Activated CD8-positive, alpha-beta T cell treated with anti-CD3 and anti-CD28 coated beads for 36 hours (primary cell): ENCODE measurements at places on chromosomes 1 and 21. TPM values are rescaled to one million over a fixed set of nuclear protein-coding genes. Genes with fewer than 3 reads are reported as not detected.

Gene TRABD2B
- not detected for total RNA-seq

Gene KIF14
- total RNA-seq: 13.7 TPM

Gene LRRC53
- total RNA-seq: not detected

Gene IL20
- not detected for total RNA-seq

Gene TMEM269
- 0.22 TPM for total RNA-seq

Gene PCSK9
- not detected for total RNA-seq

Gene CCDC30
- total RNA-seq: 3.0 TPM

Gene DDAH1
- total RNA-seq: 0.09 TPM

Gene RGS18
- total RNA-seq: 0.23 TPM

Gene PDC
- not detected for total RNA-seq

GRCh38 chr1:26289158-26290059 lies 9.5 kb downstream of the SH3BGRL3 start:
- H3K27me3 ChIP-seq: no peaks in the 10 kb centered on the region
- H3K36me3 ChIP-seq: peaks cover 29% of the 10 kb centered on the region
- DNase-seq: peak; percentile 80
- peaks cover 78% of the 10 kb centered on the region for H3K4me1 ChIP-seq

DNA sequence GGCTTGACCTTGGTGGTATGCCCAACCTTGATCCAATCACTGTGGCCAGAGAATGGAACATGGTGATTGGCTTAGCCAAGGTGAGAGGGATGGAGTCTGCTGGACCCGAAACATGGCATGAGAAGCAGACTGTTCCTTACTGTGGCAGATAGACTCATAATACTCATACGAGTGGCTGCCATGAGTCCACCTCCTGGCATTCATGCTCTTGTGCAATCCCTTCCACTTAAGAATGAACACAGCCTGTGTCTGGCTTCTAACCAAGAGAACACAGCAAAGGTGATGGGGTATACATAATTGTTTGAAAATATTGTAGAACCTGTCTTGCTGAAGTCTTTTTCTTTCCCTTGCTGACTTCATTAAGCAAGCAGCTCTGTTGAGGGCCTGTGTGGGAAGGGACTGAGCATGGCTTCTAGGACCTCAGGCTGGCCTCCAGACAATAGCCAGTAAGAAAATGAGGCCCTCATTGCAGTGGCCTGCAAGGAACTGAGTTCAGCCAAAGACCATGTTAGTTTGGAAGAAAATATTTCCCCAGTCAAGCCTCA lies 85.9 kb downstream of the ZNF281 start:
- no peak for DNase-seq
- no peaks in the 10 kb centered on the region for H3K36me3 ChIP-seq
- no peak overlapping the region for H3K4me3 ChIP-seq
- H3K27ac ChIP-seq: no peak overlapping the region
- peaks cover 6% of the 10 kb centered on the region for H3K27me3 ChIP-seq
- no peaks in the 10 kb centered on the region for H3K4me1 ChIP-seq

GRCh38 chr21:45259206-45259840 lies 28.4 kb downstream of the POFUT2 start:
- no peak overlapping the region for H3K27ac ChIP-seq
- H3K27me3 ChIP-seq: peaks cover 6% of the 10 kb centered on the region
- H3K36me3 ChIP-seq: no peaks in the 10 kb centered on the region
- DNase-seq: no peak
- H3K4me1 ChIP-seq: peaks cover 20% of the 10 kb centered on the region

- H3K36me3 ChIP-seq: no peaks in the 10 kb centered on the region
- DNase-seq: no peak
- H3K4me3 ChIP-seq: no peak overlapping the region
- H3K4me1 ChIP-seq: no peaks in the 10 kb centered on the region
- no peak overlapping the region for H3K27ac ChIP-seq
Measured at GRCh38 chr1:49190138-49190537, 413.4 kb upstream of the BEND5 start.

DNA sequence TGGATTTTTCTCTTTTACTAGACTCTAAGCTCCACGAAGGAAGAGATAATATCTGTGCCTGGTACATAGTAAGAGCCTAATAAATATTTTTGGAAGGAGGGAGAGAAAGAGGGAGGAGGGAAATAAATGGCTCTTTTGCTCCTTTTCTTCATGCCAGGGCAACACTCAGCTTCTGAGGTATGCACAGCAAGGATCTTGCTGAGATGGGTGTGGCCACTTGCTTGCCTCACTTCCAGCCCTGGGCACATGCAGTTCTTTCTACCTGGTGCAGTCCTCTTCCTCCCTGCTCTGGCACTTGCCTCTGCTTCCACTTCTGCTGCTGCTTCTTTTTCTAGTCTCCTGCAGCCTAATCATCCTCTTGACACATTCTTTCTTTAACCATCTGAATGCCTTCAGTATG lies 148.1 kb downstream of the FGGY start:
- DNase-seq: no peak
- H3K4me3 ChIP-seq: no peak overlapping the region
- no peaks in the 10 kb centered on the region for H3K36me3 ChIP-seq
- H3K27me3 ChIP-seq: no peaks in the 10 kb centered on the region
- no peak overlapping the region for H3K27ac ChIP-seq

GRCh38 chr21:46626536-46626935 lies 8.9 kb upstream of the PRMT2 start:
- peak; percentile 43 for DNase-seq
- H3K4me1 ChIP-seq: peaks cover 54% of the 10 kb centered on the region
- H3K36me3 ChIP-seq: peaks cover 13% of the 10 kb centered on the region
- no peaks in the 10 kb centered on the region for H3K27me3 ChIP-seq
- H3K4me3 ChIP-seq: peak overlapping the region; percentile 13
- peak overlapping the region; percentile 74 for H3K27ac ChIP-seq

- H3K27ac ChIP-seq: no peak overlapping the region
- H3K36me3 ChIP-seq: no peaks in the 10 kb centered on the region
- no peaks in the 10 kb centered on the region for H3K4me1 ChIP-seq
- H3K27me3 ChIP-seq: peaks cover 1% of the 10 kb centered on the region
Measured at GRCh38 chr1:224528900-224529299, 87.2 kb upstream of the CNIH3 start.

DNA sequence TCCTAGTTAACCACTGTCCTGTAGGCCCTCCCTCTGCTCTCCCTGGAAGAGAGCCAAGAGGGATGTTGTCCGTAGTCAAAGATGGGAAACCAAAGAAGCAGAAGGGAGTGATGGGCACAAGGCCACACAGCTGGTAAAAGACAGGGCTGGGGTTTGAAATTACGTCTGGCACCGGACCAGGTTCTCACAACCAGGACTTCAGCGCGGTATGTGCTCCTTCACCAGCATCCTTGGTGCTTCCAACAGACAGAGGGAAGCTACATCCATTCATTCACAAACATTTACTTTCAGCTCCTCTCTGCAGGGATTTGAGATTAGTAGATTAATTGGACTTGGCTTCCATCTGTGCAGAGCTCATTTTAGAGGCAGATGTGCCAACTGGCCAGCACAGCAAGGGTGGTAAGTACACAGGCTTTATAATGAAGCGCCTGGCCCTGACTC lies 191.2 kb downstream of the TRABD2B start:
- no peak overlapping the region for H3K4me3 ChIP-seq
- no peaks in the 10 kb centered on the region for H3K4me1 ChIP-seq

GRCh38 chr1:3917761-3918160 lies 17.7 kb upstream of the C1orf174 start:
- no peaks in the 10 kb centered on the region for H3K36me3 ChIP-seq
- peaks cover 9% of the 10 kb centered on the region for H3K4me1 ChIP-seq
- no peak for DNase-seq

DNA sequence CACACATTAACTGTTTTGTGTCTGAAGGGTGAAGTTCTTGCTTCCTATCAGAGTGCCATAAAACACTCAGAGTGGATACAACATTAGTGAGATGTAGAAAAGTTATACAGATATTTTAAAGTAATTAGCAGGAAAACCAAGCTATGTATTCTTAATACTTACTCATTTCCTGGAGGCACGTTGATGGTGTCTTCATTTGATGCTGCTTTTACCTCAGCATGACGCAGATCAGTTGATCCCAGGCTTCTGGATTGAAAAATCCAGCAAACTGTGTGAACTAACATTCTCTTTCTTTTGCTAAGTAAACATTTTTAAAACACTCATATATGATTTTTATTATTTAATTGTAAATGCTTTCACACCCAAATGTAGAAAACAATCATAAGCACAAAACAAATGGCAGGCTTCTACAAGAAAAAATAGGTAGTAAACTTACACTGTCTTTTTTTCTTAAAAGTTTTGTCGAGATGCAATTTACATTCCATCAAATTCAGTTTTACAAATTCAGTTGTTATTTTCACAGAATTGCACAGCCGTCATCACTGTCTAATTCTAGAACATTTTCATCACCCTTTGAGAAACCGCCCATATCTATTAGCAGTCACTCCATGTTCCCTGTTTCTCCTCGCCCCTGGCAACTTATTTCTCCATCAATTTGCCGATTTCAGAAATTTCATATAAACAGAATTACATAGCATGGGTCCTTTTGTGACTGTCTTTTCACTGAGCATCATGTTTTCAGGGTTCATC lies 198.9 kb downstream of the LRRC7 start:
- no peaks in the 10 kb centered on the region for H3K4me1 ChIP-seq
- H3K4me3 ChIP-seq: no peak overlapping the region
- no peaks in the 10 kb centered on the region for H3K36me3 ChIP-seq

GRCh38 chr21:15494481-15494880 lies 235.3 kb upstream of the USP25 start:
- DNase-seq: no peak
- H3K4me3 ChIP-seq: no peak overlapping the region
- no peak overlapping the region for H3K27ac ChIP-seq
- no peaks in the 10 kb centered on the region for H3K27me3 ChIP-seq

- H3K27ac ChIP-seq: peak overlapping the region; percentile 30
- H3K4me3 ChIP-seq: no peak overlapping the region
- peak; percentile 62 for DNase-seq
- no peaks in the 10 kb centered on the region for H3K27me3 ChIP-seq
- no peaks in the 10 kb centered on the region for H3K36me3 ChIP-seq
- peaks cover 45% of the 10 kb centered on the region for H3K4me1 ChIP-seq
Measured at GRCh38 chr1:58884706-58885661, 101.1 kb upstream of the JUN start.

GRCh38 chr1:204493984-204494280 lies 673 bp downstream of the PIK3C2B start:
- H3K36me3 ChIP-seq: peaks cover 3% of the 10 kb centered on the region
- peak overlapping the region; percentile 79 for H3K27ac ChIP-seq
- H3K27me3 ChIP-seq: no peaks in the 10 kb centered on the region
- DNase-seq: no peak

DNA sequence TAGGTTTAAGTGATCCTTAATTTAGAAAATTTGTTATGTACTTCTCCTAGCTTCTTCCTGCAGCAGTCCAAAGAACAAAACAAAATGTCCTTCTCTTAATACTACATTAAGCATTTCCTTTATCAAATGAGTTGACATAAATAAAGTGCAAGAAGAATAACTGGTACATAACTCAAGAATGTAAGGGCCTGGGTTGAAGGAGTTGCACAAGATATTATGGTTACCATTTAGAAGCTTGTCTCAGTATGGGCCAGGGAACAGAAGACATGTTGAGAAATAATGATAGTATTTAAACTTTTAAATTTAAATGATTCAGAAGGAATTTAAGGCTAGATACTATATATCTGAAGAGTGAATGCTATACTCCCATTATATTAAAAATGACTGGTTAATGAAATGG lies 23.5 kb downstream of the SUCO start:
- H3K4me3 ChIP-seq: no peak overlapping the region
- no peaks in the 10 kb centered on the region for H3K27me3 ChIP-seq
- H3K4me1 ChIP-seq: peaks cover 6% of the 10 kb centered on the region
- no peak for DNase-seq

- no peaks in the 10 kb centered on the region for H3K36me3 ChIP-seq
- no peak overlapping the region for H3K27ac ChIP-seq
- H3K4me1 ChIP-seq: no peaks in the 10 kb centered on the region
- H3K4me3 ChIP-seq: no peak overlapping the region
- DNase-seq: no peak
Measured at GRCh38 chr1:110533230-110533629, 14.3 kb upstream of the KCNA10 start.

- DNase-seq: peak; percentile 98
- peaks cover 42% of the 10 kb centered on the region for H3K36me3 ChIP-seq
- H3K4me3 ChIP-seq: peak overlapping the region; percentile 99
Measured at GRCh38 chr1:24966724-24967346, 36.8 kb upstream of the RUNX3 start.

GRCh38 chr1:8464377-8464776 lies 146.5 kb downstream of the SLC45A1 start:
- no peak for DNase-seq
- no peak overlapping the region for H3K4me3 ChIP-seq
- H3K4me1 ChIP-seq: peaks cover 26% of the 10 kb centered on the region
- no peak overlapping the region for H3K27ac ChIP-seq

DNA sequence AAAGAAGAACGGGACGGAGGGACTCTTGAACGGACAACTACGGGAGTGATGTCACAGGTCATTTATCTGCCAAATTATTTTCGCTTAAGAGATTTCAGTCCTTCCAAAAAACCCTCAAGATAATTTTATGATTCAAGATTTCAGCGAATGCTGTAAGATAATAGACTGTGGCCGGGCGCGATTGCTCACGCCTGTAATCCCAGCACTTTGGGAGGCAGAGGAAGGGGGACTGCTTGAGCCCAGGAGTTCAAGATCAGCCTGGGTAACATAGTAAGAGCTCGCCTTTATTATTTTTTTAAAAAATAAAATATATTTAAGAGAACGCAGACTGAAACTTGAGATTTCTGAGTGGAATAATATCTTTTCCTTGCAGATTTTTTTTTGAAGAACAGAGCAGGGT lies 609 bp downstream of the RWDD2B start:
- H3K4me1 ChIP-seq: peaks cover 41% of the 10 kb centered on the region
- peak overlapping the region; percentile 96 for H3K27ac ChIP-seq
- DNase-seq: no peak
- H3K27me3 ChIP-seq: no peaks in the 10 kb centered on the region
- H3K36me3 ChIP-seq: peaks cover 22% of the 10 kb centered on the region

- no peaks in the 10 kb centered on the region for H3K36me3 ChIP-seq
- H3K4me3 ChIP-seq: peak overlapping the region; percentile 42
- no peaks in the 10 kb centered on the region for H3K27me3 ChIP-seq
- H3K27ac ChIP-seq: peak overlapping the region; percentile 95
- DNase-seq: no peak
Measured at GRCh38 chr1:172697534-172698002, 38.7 kb downstream of the FASLG start.
